LNCaP clone FGC (cell line): ENCODE measurements at places on chromosomes 5 and 9.

DNA sequence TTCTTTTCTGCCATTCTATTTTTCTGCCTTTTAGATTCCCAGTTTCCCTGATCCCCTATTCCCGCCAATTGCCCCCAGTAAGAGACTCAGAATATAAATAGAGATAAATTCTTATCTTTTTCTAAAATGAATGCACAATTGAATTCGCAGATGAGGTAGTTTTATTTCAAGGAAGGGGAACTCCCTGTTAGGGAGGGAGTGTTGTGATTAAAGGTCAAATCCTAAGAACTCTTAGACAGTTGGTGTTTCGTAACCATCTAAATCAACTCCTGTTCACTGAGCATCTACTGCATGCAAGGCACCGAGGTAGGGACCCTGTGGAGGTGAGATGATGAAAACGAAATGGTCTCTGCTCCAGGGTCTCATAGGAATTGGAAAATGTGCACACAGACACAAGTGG is 7.7 kb upstream of the MAP3K1 start:
- DNase-seq, result no peak

DNA sequence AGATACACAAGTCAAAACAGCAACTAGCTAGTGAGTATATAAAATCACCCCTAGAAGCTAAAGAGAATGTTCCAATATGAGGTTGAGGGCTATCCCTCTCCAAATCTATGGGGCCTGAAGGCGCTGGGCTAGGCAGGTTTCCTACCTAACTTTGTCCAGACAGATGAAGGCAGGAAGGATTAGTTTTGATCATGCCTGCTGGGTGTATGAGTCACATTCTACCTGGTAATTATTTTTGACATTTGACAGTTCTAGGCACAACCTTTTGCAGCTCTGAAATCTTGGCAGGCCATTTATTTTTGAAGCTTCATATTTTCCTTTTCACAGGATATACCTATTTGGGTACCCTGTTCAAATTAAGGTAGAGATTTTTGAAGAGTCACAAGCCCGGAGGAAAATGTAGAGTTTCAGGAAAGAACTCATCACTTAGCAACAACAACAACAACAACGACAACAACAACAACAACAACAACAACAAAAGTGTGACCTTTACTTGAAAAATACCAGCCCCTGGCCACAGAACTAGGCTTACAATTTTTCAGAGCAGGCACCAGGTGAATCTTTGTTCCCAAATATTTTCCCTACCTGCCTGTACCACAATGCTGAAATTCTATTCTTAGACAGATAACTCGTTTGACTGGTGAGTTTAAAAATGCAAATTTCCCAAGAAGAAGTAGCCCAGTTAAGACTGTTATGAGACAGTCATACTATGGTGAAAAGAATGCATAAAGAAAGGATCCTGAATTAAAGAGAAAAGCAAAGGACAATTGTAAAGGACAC is 175.5 kb upstream of the TUT7 start:
- DNase-seq, result no peak

- DNase-seq, result no peak
Measured at GRCh38 chr9:14433351-14434157, 119.6 kb upstream of the NFIB start.

GRCh38 chr9:99497641-99498040 is 275.6 kb downstream of the SEC61B start:
- no peak for DNase-seq

- no peak for DNase-seq
Measured at GRCh38 chr5:88452820-88453219, 184.2 kb upstream of the TMEM161B start.

GRCh38 chr9:135338546-135338945 is 141.0 kb upstream of the PPP1R26 start:
- no peak for DNase-seq

DNA sequence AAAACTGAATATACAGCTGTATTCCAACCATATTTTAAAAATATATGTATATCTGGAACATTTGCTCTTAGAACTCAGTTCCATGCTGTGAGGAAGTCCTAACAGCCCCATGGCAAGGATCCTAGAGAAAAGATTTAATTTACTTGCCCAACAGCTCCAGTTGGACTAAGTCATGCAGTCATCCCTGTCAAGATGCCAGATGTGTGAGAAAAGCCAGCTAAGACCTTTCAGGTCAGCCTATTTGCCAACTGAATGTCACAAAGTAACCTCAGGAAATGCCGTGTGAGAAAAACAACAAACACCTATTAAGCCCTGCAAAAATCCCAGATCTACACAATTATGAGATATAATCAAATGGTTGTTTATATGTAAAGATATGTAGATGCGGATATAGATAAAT is 416.3 kb downstream of the NR2F1-AS1 start:
- DNase-seq, result peak; percentile 87

- DNase-seq, result no peak
Measured at GRCh38 chr9:133278161-133279114, 3.4 kb upstream of the ABO start.

DNA sequence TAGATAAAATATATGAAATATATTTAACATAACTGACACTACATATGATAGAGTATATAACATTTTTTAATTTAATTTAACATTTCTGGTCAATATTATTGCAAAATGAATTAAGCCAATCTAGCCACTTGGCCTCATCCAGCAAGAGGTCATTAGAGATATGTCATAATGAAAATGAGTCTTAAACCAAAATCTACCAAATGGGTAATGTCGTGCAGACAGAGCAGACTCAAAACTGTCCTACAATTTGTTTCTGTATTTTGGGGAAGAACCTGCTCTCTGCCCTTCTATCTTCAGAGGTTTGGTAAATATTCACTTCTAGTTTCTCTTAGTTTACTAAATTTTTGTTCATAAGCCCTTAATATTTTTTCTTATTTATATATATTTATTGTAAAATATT is 61.4 kb downstream of the ARHGEF28 start:
- no peak for DNase-seq

DNA sequence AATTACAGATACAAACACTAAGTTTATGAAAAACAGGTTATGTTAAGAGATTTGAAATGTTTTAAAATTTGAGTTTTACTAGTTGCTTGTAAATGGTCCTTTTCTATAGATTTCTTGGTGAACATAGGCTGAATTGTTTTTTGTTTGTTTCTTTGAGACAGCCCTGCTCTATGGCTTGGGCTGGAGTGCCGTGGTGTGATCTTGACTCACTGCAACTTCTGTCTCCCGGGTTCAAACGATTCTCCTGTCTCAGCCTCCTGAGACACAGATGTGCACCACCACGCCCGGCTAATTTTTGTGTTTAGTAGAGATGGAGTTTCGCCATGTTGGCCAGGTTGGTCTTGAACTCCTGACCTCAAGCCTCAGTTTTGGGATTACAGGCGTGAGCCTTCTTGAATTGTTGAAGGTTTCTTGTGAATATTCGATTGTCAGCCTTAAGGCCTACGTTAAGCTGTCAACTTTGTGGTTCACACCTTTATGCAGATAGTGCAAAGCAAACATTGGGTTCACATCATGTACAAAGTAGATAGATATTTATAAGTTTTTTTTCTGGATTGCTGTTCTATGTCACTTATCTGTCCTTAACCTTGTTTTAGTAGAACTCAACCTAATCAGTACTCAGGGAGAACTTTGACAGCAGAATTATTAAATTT is 26.2 kb downstream of the UHRF2 start:
- DNase-seq, result no peak

GRCh38 chr5:79971156-79971555 is 19.9 kb downstream of the MTX3 start:
- DNase-seq, result no peak
